ENCODE measurements at places on chromosomes 7 and 10.

- DNase-seq, result no peak
Observed at GRCh38 chr10:13219685-13220670, 14.2 kb downstream of the UCMA start.

- no peak for DNase-seq
Observed at GRCh38 chr10:26214551-26215395, 1.8 kb upstream of the GAD2 start.

DNA sequence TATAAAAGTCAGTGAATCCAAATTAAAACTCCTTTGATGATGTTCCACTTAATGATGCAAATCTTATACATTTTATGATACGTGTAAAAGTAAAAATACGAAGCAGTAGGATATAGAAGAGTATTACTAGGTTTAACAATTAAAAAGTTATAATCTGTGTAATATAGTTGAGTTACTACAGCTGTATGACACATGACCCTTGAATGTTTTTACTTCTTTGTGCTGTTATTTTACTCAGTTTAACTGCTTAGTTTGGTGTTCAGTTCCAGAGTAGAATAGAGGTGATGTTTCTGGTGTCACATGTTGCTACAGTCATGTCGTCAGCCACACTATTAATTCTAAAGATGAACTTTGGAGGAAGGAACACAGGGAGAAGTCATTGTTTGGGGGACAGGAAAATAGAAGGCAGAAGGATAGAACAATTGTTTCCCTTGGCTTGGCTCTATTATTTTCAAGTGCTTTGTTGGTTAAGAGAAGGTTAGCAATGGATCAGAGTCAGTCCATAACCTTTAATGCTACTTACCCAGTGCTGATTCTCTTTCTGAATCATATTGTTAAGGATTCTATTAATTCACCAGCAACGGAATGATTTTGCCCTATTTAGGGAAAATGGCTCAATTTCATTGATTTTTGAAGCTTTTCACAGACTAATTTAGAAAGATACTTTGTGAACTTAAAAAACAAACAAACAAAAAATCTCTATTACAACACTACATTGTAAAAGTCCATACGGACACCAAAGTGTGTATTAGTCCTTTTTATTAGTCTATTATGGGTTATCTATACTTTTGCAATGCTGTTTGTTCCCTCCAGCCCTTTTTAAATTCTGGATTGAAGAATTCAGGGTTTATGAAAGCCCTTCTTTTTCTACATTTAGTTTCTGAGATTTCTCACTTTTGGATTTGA lies 73.4 kb downstream of the CPED1 start:
- no peak for DNase-seq

DNA sequence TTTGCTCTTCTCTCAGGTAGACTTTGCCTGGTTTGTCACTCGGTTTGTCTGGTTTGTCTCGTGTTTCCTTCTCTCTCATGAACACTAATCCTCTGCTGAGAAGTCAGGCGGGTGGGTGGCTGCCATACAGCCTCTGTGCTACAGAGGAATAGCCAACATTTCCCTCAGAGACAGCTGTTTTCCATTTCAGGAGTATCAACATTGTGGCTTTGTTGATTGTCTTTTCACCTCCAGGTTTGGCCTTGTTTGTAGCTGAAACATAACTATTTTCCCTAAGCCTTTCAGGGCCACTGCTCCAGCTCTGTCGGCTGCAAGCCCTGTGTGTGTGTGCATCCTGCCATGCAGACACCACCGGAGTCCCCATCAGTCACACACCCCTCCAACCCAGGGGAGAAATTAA lies 122.8 kb downstream of the BAMBI start:
- DNase-seq, result no peak

DNA sequence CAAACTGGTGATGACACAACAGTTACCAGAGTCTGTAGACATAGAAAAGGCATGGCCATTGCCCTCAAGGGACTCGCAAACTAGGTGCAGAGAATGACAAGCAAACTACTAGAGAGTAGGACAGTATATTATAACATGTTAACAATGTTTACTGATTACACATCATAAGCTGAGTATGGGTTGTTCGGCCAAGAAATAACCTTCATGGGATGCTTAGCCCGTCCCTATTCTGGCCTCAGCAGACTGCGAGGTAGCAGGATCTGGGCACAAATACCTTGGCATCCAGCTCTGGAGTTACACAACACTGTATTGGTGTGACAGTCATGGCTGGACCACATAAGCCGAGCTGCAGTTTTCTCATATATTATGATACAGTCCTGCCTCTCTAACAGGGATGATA lies 51.4 kb downstream of the ABCB4 start:
- no peak for DNase-seq

- DNase-seq, result no peak
Observed at GRCh38 chr10:132465193-132465888, 68.3 kb downstream of the PWWP2B start.

GRCh38 chr7:40571796-40572195 lies 437.0 kb downstream of the SUGCT start:
- DNase-seq, result no peak

GRCh38 chr10:133275684-133276092 lies 980 bp downstream of the ADAM8 start:
- DNase-seq, result no peak
